BJ (cell line): ENCODE measurements at places on chromosomes 2 and 18.

DNA sequence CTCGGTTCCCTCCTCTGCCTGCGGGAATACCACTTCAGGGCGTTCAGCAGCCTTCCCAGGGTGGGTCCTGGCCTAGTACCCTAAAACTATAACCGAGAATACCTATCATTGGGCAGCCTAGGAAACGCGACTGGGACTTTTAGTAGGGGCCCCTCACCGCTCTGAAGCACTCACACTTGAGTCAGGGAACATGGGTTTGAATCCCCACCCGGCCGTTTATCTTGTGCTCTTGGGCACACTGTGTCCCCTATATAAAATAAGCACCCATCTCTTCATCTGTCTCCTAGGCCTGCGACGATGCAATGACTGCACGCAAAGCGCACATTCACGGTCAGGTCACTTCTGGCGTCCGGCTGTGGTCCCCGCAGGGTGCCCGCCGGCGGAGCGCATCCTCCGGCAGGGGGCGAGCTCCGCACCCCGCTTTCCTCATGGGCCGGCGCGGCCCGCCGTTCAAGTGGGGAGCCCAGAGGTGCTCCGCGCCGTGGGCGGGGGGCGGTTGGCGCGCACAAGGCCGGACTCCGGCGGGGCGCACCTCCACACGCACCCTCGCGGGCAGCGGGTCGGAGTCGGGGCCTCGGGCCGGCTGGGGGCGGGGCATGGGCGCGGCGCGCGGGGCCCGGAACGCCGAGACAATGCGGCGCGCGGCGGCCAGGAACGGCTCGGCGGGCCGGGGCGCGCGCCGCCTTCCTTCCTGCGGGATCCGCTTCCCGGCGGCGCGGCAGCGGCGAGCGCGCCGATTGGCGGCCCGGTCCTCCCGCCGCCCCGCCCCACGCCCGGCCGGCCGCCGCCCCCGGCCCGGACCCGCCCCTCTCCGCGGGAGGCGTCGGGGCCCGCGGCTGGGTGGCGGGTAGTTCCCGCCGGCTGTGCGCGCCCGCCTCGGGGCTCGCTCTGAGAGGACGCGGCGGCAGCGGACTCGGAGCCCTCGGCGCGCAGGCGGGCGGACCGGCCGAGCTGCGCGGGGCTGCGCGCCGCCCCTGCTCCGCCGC is at the start of gene ASAP2:
Gene ASAP2 (plus strand): TSS at position 850 of the 986 bp plus-strand sequence. CDS start 293 bp downstream, outside the sequence.
- DNase-seq = no peak

GRCh38 chr2:150732064-150732463 is 244.6 kb upstream of the RND3 start:
- DNase-seq = peak; percentile 28

- DNase-seq = no peak
Observed at GRCh38 chr18:69754108-69754507, 193.6 kb downstream of the CD226 start.

GRCh38 chr2:232473467-232473890 is 14.2 kb downstream of the ECEL1 start:
- DNase-seq = no peak

DNA sequence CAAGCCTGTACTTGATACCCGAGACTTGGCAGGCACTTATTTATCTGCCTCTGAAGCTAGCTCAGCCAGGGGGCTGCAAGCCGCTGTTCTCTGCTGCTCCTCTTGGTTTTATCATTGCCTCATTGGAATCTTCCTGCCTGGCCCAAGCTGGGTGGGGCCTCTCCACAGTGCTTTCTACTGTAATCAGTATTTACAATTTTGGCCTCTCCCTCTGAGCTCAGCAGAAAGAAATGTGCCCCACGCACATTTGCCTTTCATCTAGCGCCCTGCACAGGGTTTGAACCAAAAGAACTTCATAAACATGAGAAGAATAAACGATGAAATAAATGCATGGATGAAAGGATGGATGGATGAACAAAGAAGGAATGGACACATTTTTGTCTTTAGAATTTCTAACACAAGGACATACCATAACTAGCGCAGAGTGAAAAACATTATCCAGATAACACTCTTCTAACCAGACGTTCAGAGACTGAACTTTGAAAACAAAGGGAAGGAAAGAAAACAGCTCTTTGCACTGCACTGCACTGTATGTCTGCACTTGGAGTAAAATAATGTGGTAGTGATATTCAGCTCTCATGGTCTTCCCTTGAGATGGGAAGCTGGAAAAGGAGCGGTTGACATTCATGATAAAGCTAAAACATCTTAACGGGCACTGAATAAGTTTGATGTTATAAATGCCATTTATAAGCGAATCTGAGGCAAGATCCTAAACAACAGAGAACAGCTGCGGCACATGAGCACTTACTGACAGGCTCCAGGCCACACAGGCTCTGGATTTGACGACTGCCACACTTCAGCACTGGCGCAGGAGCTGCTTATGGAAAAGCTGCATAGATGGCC is 86.8 kb upstream of the SP3 start:
- DNase-seq = no peak

GRCh38 chr2:231387904-231388724 is 7.4 kb upstream of the B3GNT7 start:
- DNase-seq = no peak

- DNase-seq = no peak
Observed at GRCh38 chr18:74499633-74500032, 3.5 kb downstream of the CNDP2 start.

GRCh38 chr2:174796319-174796771 is 32.1 kb upstream of the CHRNA1 start:
- DNase-seq = no peak

DNA sequence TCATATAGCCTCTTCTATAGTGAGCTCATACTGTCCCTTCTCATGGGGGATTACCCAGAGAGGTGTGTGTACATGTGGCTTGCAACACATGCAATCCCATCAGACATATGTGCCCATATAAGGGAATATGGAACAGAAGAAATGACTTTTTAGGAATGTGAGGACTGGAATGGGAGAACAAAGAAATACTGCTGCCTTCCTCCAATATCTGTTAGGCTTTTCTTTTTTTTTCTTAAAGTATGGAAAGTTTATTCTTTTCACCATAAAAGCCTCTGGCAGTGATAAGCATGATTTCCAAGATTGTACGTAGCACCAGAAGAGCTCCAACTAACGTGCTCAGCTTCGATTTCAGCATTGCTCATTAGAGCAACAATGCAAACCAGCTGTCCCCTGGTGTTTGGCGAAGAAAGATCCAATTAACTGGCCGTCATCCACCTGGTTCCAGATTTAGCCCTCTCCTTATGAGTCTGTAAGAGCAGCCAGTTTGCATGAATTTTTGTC is 113.6 kb downstream of the ADCYAP1 start:
- peak; percentile 56 for DNase-seq

- DNase-seq = no peak
Observed at GRCh38 chr2:145408980-145409379, 889.1 kb upstream of the ZEB2 start.

DNA sequence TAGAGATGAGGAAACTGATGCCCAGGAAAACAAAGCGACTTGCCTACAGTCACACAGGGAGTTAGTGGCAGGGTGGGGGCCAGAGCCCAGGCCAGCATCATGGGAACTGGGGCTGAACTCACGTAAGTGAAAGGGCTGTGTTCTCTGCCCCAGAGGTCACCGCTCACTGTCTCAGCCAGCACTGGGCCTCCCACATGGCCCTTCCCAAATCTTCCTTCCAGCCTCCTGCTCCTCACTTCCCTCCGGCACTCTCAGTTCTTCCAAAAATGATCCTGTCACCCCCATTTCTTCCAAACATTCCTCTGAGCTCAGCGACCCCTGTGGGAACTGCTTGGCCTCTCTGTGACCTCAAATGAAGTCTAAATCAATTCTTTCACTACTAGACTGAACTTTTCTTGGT is 90.5 kb upstream of the TMEM247 start:
- DNase-seq = no peak

DNA sequence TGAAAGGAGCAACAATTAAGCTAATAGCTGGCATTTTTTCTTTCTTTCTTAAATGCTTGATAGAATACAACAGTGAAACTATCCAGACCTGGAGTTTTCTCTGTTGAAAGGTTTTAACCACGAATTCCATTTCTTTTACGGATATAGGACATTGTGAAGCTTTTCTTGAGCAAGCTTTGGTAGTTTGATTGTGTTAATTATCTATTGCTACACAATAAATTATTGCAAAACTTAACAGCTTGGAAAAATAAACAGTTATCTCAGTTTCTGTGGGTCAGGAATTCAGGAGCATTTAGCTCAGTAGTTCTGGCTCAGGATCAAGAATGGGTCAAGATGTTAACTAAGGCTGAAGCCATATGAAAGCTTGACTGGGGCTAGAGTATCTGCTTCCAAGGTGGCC is 11.7 kb downstream of the PHOSPHO2 start:
- DNase-seq = peak; percentile 46

- no peak for DNase-seq
Observed at GRCh38 chr2:240685771-240686371, 3.2 kb upstream of the AQP12B start.

GRCh38 chr2:9288233-9288632 is 81.6 kb downstream of the ASAP2 start:
- peak; percentile 68 for DNase-seq

GRCh38 chr2:6927186-6927585 is 10.0 kb downstream of the RNF144A start:
- DNase-seq = no peak

DNA sequence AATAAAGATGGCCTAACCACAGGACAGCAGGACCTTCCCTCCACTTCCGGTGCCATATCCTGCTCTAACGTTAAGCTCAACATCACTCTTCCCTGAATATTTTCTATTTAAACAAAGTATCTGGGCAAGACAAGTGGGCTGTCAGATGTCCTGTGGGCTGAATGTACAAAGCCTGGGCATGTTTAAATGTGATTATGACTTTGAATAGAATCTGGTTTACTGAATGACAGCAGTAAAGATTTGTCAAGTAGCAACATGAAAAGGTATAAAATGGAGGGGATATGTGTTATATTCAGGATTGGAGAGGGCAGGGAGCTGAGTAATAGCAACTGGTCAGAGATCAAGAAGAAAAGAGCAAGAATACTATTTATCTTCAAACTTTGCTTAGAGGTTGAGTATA is 540.9 kb downstream of the NRXN1 start:
- no peak for DNase-seq

- no peak for DNase-seq
Observed at GRCh38 chr2:121346407-121346806, 61.4 kb upstream of the TFCP2L1 start.

- DNase-seq = no peak
Observed at GRCh38 chr2:73487112-73487657, 101.5 kb downstream of the ALMS1 start.

- DNase-seq = no peak
Observed at GRCh38 chr2:45986509-45986908, 310.7 kb upstream of the EPAS1 start.

DNA sequence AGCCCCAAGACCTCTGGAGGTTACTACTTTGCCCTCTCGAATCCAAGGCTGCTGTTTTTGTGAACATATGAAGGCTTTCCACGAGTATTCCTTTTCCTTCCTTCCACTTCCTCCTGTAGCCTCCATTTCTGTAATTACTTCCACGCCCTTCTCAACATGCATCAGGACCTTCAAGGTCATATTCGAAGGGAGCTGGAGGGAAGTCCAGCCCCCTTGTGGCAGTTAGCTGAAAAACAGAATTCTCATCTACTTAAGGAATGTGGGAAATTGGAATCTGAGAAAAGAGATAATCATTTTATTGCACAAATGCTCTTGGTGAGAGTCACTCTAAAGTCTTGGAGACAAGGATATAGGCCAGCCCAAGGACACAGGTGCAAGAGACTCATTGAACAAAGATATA is 1000.2 kb downstream of the TDRD15 start:
- no peak for DNase-seq
